GM12878 (cell line): ENCODE measurements at places on chromosomes 5 and 9.
A peak's percentile ranks its signal among the peaks of the same experiment; 100 is the strongest.

- peak overlapping the region; percentile 83 for H3K27ac ChIP-seq
- H3K4me1 ChIP-seq = peaks cover 10% of the 10 kb centered on the region
- H3K36me3 ChIP-seq = no peaks in the 10 kb centered on the region
- peak; percentile 65 for DNase-seq
- H3K4me3 ChIP-seq = no peak overlapping the region
These were observed 182.9 kb upstream of the MEF2C start for GRCh38 chr5:89065919-89066318.

DNA sequence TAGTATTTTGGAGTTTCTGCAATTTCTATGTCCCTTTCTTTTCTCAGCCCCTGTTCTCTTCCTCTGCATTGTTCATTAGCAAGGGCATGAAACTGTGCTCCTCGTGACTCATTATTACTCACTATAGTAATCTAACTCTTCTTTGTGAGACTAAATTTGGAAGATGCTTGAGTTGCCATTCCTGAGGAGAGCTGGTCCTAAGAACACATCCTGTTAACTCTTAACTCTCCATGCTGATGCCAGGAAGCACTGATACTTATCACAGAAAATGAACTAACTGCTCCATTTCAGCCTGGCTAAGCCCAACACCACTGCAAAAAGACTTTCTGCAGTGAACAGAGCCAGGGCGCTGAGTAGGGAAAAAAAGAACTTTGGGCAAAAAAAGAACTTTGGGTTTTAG is 10.6 kb upstream of the CSNK1A1 start:
- DNase-seq = no peak
- H3K4me3 ChIP-seq = no peak overlapping the region
- H3K27ac ChIP-seq = no peak overlapping the region
- no peaks in the 10 kb centered on the region for H3K4me1 ChIP-seq
- H3K36me3 ChIP-seq = no peaks in the 10 kb centered on the region

- no peak for DNase-seq
- peaks cover 2% of the 10 kb centered on the region for H3K36me3 ChIP-seq
- peaks cover 58% of the 10 kb centered on the region for H3K4me1 ChIP-seq
- H3K4me3 ChIP-seq = no peak overlapping the region
These were observed 111.1 kb downstream of the RGS3 start for GRCh38 chr9:113574441-113575262.

- no peaks in the 10 kb centered on the region for H3K36me3 ChIP-seq
- H3K4me1 ChIP-seq = no peaks in the 10 kb centered on the region
- no peaks in the 10 kb centered on the region for H3K27me3 ChIP-seq
These were observed 169.7 kb upstream of the TBCA start for GRCh38 chr5:77945874-77946273.

- no peak overlapping the region for H3K27ac ChIP-seq
- no peak overlapping the region; the same call in 1 of the 2 replicates for H3K4me3 ChIP-seq
- no peak for DNase-seq
These were observed 8.6 kb downstream of the G3BP1 start for GRCh38 chr5:151780348-151780747.

DNA sequence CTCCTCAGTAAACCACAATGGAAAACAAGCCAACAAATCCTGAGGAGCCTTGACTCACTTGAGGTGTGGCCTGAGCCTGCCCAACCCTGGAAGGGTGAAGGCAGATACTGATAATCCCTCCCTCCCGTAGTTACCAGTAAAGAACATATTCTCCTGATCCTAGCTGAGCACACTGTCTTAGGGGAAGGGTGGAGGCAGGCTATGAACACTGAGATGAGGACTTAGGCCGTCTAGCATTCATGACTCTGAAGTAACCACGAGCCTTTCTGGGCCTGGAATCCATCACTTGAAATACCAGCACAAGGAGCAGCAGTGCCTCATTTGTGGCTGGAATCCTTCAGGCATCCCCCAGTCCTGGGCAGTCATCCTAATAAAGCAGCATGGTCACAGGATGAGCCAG is 124.5 kb upstream of the PRLR start:
- no peaks in the 10 kb centered on the region for H3K4me1 ChIP-seq
- H3K4me3 ChIP-seq = no peak overlapping the region
- H3K27ac ChIP-seq = no peak overlapping the region
- H3K27me3 ChIP-seq = no peaks in the 10 kb centered on the region

DNA sequence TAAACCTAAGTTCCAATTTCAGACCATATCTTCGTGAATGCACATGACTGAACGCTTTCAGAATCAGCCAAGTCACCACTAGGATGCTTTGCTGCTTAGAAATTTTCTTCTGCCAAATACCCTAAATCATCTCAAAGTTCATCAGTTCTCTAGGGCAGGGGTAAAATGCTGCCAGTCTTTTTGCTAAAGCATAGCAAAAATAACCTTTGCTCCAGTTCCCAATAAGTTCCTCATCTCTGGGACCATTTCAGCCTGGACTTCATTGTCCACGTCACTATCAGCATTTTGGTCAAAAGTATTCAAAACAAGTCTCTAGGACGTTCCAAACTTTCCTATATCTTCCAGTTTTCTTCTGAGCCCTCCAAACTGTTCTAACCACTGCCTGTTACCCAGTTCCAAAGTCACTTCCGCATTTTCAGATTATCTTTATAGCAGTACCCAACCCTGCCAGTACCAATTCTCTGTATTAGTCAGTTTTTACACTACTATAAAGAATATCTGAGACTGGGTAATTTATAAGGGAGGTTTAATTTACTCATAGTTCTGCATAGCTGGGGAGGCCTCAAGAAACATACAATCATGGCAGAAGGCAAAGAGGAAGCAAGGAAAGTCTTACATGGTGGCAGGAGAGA is 74.8 kb downstream of the NR3C1 start:
- H3K27me3 ChIP-seq = no peaks in the 10 kb centered on the region
- H3K4me1 ChIP-seq = peaks cover 4% of the 10 kb centered on the region
- no peak for DNase-seq
- H3K27ac ChIP-seq = no peak overlapping the region
- no peak overlapping the region for H3K4me3 ChIP-seq
- H3K36me3 ChIP-seq = peaks cover 9% of the 10 kb centered on the region

DNA sequence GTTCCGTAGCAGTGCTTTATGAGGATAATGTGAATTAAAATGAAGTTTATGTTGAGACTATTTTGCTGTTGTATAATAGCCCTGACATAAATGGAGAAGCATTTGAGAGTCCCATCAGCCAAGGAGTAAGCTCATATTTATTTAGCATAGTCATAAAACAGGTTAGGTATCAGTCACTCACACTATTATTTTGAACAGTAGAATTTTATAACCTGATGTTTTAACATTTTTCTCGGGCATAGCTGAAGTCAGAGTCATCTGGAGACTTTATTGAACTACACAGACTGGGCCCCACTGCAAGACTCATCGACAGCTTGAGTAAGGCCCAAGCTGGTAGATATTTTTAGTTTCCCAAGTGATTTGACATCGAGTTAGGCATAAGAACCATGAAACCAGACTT is 620.3 kb upstream of the WWC1 start:
- no peak overlapping the region for H3K27ac ChIP-seq
- no peaks in the 10 kb centered on the region for H3K4me1 ChIP-seq
- H3K27me3 ChIP-seq = no peaks in the 10 kb centered on the region
- no peaks in the 10 kb centered on the region for H3K36me3 ChIP-seq
- H3K4me3 ChIP-seq = no peak overlapping the region
- no peak for DNase-seq

GRCh38 chr5:57231607-57232006 is 57.7 kb downstream of the GPBP1 start:
- peaks cover 9% of the 10 kb centered on the region for H3K36me3 ChIP-seq
- H3K27ac ChIP-seq = no peak overlapping the region
- DNase-seq = no peak
- H3K4me1 ChIP-seq = no peaks in the 10 kb centered on the region

- H3K4me3 ChIP-seq = no peak overlapping the region
- DNase-seq = no peak
- H3K36me3 ChIP-seq = no peaks in the 10 kb centered on the region
- peaks cover 3% of the 10 kb centered on the region for H3K27me3 ChIP-seq
- H3K4me1 ChIP-seq = no peaks in the 10 kb centered on the region
These were observed 10.6 kb upstream of the NEURL1B start for GRCh38 chr5:172630482-172630881.

- no peaks in the 10 kb centered on the region for H3K4me1 ChIP-seq
- H3K4me3 ChIP-seq = no peak overlapping the region
- no peaks in the 10 kb centered on the region for H3K27me3 ChIP-seq
- DNase-seq = no peak
These were observed 222.5 kb downstream of the NXNL2 start for GRCh38 chr9:88757406-88758010.

DNA sequence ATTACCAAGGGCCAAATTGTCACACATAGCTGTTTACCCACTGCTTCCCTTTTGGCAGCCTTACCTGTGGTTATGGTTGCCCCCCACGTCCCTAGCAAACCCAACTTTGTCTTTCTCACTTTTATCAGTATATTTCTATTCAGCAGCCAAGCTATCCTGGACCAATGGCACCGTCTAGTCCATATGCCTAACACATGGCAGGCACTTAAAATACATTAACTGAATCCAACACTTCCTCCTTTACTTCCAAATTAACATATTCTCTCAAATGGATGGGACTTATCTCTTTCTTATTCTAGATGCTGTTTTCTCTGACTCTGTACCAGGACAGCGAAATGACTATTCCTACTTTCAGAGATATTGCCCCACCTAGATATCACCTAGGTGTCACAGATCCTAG is 50.9 kb upstream of the SLC44A1 start:
- H3K4me3 ChIP-seq = no peak overlapping the region
- H3K4me1 ChIP-seq = peaks cover 8% of the 10 kb centered on the region
- DNase-seq = no peak
- H3K36me3 ChIP-seq = no peaks in the 10 kb centered on the region

- H3K4me3 ChIP-seq = no peak overlapping the region
- H3K27ac ChIP-seq = no peak overlapping the region
- H3K36me3 ChIP-seq = no peaks in the 10 kb centered on the region
- no peaks in the 10 kb centered on the region for H3K27me3 ChIP-seq
- DNase-seq = no peak
- no peaks in the 10 kb centered on the region for H3K4me1 ChIP-seq
These were observed 57.3 kb upstream of the CD180 start for GRCh38 chr5:67253911-67254310.

GRCh38 chr9:81371824-81372223 is 317.5 kb downstream of the TLE1 start:
- H3K27ac ChIP-seq = no peak overlapping the region
- DNase-seq = no peak
- H3K4me1 ChIP-seq = no peaks in the 10 kb centered on the region
- no peak overlapping the region for H3K4me3 ChIP-seq

GRCh38 chr9:133823189-133824105 is 85.3 kb upstream of the SARDH start:
- H3K27me3 ChIP-seq = no peaks in the 10 kb centered on the region
- H3K27ac ChIP-seq = peak overlapping the region; percentile 77
- H3K4me1 ChIP-seq = peaks cover 33% of the 10 kb centered on the region
- DNase-seq = peak; percentile 57

DNA sequence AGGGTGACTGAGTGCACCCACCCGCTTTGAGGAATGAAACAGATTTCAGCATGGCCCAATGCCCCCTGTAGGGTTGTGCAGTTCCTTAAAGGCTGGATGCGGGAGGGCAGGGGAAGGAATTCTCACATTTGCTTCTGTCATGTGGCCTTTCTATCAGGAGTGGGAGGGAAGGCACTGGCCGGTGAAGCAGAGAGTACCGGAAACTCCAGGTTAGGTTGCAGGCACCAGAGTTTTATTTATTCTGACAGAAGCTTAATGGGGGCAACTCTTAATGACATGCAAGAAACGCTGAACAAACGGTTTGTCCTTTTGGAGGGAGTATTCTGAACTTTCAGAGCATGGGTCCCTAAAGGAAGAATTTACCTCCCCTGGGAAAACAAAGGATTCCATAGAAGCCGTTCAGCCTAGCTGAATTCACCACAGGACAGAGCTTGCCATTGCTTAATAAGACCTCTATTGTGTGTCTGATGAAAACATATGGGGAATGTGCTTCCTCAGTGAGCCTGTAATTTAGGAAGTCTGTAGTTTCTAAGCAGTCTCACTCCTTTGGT is 44.1 kb upstream of the EQTN start:
- no peak for DNase-seq
- no peak overlapping the region for H3K27ac ChIP-seq

- no peaks in the 10 kb centered on the region for H3K4me1 ChIP-seq
- DNase-seq = no peak
- no peaks in the 10 kb centered on the region; the same call in 1 of the 2 replicates for H3K27me3 ChIP-seq
- H3K36me3 ChIP-seq = no peaks in the 10 kb centered on the region
- H3K27ac ChIP-seq = no peak overlapping the region
These were observed 82.8 kb downstream of the LMX1B start for GRCh38 chr9:126696401-126697145.

DNA sequence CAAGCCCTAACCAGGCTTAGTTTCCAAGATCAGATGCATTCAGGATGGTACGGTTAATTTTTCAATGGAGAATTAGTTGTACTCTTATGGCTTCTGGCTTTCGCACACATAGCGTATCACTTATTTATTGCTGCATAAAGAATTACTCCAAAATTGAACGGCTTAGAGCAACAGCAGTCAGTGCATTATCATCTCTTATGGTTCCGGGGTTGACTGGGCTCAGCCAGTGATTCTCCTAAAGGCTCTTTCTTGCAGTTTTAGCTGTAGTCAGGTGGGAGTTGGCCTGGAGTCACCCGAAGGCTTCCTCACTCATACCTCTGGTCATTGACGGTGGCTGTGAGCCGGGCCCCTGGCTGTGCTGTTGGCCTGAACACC is 595 bp upstream of the GRHPR start:
- no peak for DNase-seq
- H3K4me3 ChIP-seq = peak overlapping the region; percentile 97; the same call in 1 of the 2 replicates
- H3K36me3 ChIP-seq = peaks cover 7% of the 10 kb centered on the region
- peaks cover 22% of the 10 kb centered on the region for H3K4me1 ChIP-seq

DNA sequence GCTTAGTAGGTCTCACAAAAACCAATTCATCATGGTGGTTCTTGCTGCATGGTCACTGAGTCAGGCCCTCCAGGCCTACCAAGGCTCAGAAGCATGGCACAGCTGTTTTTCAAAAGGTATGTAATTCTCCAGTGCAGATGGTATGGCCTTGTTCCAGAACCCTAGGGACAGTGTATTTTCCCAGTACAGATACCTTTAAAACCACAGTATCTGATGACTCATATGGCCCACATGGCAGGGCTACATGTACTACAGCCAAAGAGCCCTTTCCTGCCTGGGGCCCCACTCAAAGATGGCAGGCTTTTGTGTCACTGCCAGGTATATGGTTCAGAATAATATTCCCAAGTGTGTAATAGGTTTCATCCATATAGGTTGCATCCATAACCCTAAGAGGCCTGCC is 16.5 kb downstream of the CSF2 start:
- H3K27me3 ChIP-seq = no peaks in the 10 kb centered on the region
- DNase-seq = no peak
- H3K4me3 ChIP-seq = no peak overlapping the region
- H3K4me1 ChIP-seq = peaks cover 7% of the 10 kb centered on the region
- H3K36me3 ChIP-seq = no peaks in the 10 kb centered on the region

- no peaks in the 10 kb centered on the region for H3K27me3 ChIP-seq
- no peak overlapping the region for H3K27ac ChIP-seq
- DNase-seq = no peak
- H3K4me3 ChIP-seq = no peak overlapping the region
These were observed 195.4 kb downstream of the HSPA4 start for GRCh38 chr5:133247151-133247709.

DNA sequence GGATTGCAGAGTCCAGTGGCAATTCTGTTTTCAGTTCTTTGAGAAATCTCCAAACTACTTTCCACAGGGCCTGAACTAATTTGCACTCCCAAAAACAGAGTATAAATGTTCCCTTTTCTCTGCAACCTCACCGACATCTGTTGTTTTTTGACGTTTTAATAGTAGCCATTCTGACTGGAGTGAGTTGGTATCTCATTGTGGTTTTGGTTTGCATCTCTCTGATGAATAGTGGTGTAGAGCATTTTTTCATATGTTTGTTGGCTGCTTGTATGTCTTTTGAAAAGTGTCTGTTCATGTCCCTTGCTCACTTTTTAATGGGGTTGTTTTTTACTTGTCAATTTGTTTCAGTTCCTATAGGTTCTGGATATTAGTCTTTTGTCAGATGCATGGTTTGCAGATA is 72.6 kb downstream of the PALM2AKAP2 start:
- H3K27ac ChIP-seq = no peak overlapping the region
- no peaks in the 10 kb centered on the region for H3K36me3 ChIP-seq
- no peak overlapping the region for H3K4me3 ChIP-seq
